ENCODE measurements at places on chromosomes 7 and 10. TPM values are rescaled to one million over a fixed set of nuclear protein-coding genes. Genes with fewer than 3 reads are reported as not detected.

Gene SMO
- 11.2 TPM for total RNA-seq

DNA sequence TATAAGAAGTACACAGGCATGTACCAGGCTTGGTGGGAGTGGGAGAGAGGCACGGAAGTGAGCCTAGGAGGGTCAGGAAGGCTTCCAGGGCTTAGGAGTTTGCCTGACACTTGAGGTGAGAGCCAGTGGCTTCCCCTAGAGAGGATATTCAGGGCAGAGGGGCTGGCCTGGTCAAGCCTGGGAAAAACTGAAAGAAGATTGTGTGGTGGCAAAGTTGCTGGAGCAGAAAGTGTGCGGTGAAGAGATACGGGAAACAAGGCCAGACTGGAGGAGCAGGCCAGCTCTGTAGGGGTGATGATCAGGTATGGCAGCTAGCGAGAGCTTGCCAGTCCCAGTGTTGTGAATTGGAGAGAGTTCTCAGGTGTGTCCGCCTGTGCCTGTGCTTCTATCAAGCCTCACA, 129.9 kb downstream of the CCNY start:
- DNase-seq, result no peak

- no peak for DNase-seq
Measured at GRCh38 chr10:121121462-121121861, 270.3 kb downstream of the WDR11 start.

DNA sequence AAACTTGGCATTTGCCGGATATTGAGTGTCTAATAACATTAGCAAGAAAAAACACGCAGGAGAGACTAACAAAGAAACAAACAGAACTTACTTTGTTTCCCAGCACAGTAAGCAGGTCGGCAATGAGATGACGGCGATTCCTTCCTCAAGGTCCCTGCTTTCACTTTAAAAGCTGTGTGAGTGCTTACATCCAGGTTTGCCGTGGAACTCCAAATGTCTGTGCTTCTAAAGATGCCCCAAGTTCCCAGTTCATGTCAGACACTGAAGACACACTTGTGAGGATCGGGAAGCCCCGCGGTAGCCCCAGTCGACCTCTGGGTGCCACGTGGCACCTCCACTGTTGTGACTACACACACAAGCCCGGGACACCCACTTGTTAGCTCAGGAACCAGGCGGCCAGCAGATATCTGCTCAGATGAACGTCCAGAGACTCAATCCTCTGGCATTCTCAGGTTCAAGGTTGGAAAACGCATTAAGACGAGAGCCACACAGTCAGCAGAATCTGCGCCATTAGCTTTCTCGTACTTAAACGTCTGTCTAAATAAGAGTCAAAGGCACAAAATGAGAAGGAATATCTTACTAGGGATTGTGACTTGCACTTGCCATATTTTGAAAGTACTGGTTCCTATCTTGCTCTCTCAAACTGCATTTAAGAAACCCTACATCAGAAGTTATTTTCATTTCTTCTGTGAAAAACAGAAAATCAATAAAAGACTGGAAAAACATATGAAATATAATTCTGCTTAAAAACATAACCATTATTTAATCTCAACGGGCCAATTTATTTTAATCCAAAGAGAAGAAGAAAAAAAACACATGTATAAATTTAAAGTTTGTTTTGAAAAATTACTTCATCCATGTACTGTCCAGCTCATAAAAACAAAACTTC, 207.6 kb upstream of the KLF14 start:
- DNase-seq, result no peak

DNA sequence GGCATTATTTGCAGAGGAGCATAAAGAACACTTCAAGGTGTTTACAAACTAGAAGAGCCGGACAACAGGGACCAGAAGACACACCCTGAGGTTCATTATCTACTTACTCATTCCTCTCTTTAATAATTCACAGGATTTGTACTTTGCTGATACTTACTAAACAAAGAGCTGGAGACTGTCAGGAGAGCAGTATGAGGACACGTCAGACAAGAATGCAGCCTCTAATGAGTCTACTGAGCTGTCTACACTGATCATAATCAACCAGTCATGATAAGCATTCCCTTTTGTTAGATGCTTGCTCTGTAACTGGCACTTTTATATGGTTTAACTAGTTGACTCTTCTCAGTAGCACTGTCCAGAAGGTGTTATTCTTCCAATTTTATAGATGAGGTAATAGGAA, 243.3 kb upstream of the CDC14C start:
- no peak for DNase-seq

GRCh38 chr10:11293332-11293731, 275.7 kb downstream of the CELF2 start:
- no peak for DNase-seq

- no peak for DNase-seq
Measured at GRCh38 chr7:142153400-142153799, 41.9 kb downstream of the MGAM2 start.

- DNase-seq, result no peak
Measured at GRCh38 chr7:45514944-45515343, 59.2 kb upstream of the ADCY1 start.

DNA sequence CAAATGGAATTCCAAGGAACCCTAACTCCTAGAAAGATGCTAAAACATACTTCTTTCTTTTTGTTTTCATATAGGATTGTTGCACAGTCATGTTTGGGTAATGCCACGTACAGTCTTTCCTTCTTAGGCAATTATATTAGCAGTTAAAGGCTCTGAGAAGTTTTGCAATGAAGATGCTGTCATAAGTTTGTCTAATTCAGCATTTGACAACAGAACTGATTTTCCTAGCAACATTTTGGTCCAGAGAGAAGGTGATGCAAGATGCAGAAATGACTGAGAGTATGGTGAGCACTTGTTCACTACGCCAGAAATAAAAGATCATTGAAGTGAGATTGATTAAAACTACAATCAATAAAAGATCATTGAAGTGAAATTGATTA, 184.0 kb upstream of the PLXNA4 start:
- DNase-seq, result no peak

DNA sequence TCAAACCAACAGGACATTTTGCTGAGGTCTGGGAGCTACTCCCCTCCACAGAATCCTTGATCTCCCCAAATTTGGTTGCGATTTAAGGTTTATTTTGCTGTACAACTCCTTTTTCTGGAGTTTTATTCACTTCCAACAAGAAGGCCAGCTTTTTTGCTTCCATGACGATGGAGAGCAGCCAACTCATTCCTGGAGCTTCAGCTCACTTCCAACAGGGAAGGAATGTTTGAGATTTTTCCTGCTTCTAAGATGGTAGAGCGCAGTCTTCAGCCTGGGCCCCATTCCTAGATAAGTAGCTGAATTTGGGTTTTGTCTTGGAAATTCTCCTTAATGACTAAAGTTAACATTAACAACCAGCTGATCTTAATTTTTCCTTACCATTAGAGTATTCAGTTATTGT, 30.9 kb upstream of the CREB3L2 start:
- DNase-seq, result no peak

GRCh38 chr7:112744818-112745217, 45.4 kb downstream of the TMEM168 start:
- DNase-seq, result no peak

- DNase-seq, result no peak
Measured at GRCh38 chr7:29557954-29558353, 5.7 kb upstream of the PRR15 start.

GRCh38 chr10:4051641-4052151, 266.7 kb upstream of the KLF6 start:
- no peak for DNase-seq
